Gastrocnemius medialis (tissue), 4 donors: ENCODE measurements at places on chromosomes 16 and 17.

DNA sequence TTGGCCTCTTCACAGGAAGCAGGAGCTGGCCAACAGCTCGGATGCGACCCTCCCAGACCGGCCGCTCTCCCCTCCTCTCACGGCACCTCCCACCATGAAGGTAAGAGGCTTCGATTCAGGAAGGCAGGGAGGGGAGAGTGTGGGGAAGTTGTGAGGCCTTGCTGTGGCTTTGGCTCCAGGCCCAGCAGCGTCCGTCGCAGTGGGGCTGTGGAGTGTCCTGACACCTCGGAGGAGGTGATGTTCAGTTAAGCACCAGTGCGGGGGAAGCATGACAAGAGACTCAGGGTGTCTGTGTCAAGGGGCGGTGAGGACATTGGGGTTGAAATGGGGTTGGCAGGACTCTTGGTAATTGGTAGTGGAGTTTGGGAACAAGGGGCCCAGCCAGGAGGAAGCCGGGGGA lies 109.0 kb downstream of the RAP1GAP2 start:
- DNase-seq = no peak

DNA sequence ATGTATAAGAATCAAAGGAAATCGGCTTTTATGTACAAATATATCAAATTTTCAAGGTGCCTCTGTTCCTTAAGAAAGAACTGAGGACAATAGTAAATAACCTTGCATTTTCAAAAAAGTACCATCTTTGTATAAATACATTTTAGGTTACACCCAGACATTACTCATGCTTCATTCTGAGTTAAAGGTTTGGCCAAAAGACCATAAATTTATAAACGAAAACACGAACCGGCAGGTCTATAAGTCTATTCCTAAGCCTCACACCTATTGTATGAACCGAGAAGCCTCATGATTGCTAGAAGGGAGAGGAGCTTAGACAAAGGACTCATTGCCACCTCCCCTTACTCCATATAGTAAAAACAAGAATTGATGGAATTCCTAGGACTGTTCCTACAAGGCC lies 94.6 kb upstream of the PSMD7 start:
- no peak for DNase-seq

GRCh38 chr16:68528686-68529379 lies 10.3 kb upstream of the ZFP90 start:
- peak; percentile 66 for DNase-seq

DNA sequence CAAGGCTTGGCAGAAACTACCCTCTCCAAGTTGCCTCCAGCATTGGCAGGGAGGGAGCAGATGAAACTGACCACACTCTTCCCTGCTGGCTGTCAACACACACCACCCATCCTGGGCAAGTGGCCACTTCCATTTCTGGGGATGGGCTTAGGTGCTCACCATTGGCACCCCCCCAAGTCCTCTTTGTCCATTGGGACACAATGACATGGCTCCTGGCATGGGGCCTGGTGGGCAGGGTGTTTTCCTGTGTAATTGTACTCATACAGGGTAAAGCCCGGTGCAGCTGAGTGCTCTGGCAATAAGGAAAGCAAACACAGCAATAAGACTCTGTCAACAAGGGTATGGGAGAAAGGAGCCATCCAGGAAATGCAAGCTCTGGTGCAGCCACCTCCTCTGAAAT lies 22.6 kb downstream of the SCNN1B start:
- DNase-seq = peak; percentile 50

- DNase-seq = no peak
Measured at GRCh38 chr16:23679274-23679985, 741 bp downstream of the PLK1 start.

DNA sequence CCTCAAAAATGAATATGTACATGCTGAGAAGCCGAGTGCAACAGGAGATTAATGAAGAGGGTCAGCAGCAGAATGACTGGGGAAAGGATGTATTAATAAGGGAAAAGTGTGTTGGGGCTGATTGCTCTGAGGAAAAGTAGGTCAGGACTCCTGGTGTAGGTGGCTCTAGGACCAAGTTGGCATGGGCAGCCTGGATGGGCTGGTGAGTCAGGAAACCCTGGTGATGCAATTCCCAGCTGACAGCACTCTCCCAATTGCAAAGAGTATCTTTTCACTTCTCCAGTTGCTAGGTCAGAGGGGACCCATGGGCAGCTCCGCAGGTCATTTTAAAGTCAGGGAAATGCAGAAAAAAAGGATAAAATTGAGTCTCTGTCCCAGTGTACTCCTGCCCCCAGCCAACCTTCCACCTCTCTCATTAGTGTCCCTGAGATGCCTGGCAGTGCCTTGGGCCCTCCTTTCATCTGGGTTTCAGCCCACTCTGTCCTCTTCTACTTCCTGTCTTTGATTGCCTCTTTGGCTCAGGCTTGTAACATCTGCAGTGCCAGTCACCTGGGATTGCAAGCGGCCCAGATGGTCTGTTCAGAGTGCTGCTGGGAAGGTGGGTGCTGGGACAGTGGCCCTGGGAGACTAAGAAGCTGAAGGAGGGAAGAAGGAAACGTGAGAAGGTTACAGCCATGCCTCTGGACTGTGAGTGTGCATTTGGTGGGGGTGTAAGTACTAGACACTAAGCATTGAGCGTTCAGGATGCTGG lies 2177.2 kb downstream of the TP53TG3F start:
- no peak for DNase-seq

DNA sequence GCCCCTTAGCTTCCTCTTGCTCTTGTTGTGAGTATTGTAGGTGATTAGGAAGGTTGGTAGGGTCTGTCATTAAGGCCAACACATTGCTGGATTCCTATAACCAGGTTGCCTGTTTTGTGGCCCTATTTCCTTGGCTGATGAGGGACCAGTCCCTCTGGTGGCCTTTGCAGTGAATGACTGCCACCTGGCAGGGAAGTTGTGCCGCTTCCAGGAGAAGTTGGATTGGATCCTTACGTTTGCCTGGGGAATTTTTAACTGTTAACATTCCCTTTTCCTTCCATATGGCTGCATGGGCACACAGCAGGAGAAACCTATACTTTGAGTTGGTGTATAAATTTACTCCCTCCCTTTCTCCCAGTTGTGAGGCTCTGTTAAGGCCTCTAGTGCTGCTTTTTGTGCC lies 32.4 kb downstream of the LCMT1 start:
- DNase-seq = no peak

- no peak for DNase-seq
Measured at GRCh38 chr17:78327880-78328279, 32.0 kb downstream of the SOCS3 start.

DNA sequence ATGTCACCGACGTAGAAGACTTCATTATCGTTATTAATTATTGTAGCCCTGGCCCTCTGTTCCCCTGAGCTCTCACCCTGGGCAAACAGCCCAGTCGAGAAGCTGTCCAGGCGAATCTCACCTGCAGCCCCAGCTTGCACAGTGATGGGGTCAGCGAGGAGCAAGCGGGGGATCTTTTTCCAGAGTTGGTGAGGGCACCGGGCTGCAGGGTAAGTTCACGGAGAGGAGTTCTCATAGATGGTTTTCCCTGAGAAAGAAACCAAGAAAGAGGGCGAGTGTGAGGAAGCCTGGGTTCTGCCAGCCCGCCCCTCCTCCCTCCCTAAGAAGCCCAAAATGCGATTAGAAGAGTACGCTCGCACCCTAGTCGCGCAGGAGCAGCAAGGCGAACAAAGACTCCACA lies 436 bp downstream of the SPAG5 start:
- DNase-seq = no peak

DNA sequence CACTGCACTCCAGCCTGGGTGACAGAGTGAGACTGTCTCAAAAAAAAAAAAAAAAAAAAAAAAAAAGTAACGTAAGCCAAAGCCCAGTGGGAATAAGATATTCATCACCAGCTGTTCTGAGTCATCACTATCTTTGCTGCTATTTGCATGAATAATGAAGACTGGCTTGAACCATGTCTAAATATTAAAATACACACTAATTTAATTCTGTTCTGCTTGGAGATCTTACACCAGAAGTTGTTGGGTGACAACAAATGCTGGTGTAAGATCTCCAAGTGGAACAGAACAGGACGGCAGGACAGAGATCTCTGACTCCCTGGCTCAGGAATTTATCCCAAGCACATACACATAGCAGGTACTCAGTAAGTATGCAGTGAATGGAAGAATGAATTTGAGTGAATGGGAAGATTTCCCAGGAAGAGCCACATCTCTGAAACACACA lies 19.6 kb downstream of the DNAH17 start:
- DNase-seq = no peak

DNA sequence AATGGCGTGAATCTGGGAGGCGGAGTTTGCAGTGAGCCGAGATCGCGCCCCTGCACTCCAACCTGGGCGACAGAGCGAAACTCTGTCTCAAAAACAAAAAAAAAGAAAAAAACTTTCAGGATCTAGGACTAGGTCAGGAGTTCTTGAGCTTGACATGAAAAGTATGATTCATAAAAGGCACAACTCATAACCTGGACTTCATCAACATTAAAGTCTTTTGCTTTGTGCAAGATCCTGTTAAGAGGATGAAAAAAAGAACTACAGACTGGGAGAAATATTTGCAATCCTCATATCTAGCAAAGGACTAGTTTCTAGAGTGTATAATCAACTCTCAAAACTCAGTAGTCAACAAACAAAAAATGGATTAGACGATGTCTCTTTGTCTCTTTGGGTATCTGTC lies 40.0 kb downstream of the TBC1D16 start:
- no peak for DNase-seq

- DNase-seq = no peak
Measured at GRCh38 chr17:13962716-13963240, 106.5 kb upstream of the COX10 start.

- no peak for DNase-seq
Measured at GRCh38 chr17:72985882-72986720, 106.4 kb downstream of the SLC39A11 start.

GRCh38 chr17:38815576-38816193 lies 9.4 kb downstream of the CWC25 start:
- no peak for DNase-seq

DNA sequence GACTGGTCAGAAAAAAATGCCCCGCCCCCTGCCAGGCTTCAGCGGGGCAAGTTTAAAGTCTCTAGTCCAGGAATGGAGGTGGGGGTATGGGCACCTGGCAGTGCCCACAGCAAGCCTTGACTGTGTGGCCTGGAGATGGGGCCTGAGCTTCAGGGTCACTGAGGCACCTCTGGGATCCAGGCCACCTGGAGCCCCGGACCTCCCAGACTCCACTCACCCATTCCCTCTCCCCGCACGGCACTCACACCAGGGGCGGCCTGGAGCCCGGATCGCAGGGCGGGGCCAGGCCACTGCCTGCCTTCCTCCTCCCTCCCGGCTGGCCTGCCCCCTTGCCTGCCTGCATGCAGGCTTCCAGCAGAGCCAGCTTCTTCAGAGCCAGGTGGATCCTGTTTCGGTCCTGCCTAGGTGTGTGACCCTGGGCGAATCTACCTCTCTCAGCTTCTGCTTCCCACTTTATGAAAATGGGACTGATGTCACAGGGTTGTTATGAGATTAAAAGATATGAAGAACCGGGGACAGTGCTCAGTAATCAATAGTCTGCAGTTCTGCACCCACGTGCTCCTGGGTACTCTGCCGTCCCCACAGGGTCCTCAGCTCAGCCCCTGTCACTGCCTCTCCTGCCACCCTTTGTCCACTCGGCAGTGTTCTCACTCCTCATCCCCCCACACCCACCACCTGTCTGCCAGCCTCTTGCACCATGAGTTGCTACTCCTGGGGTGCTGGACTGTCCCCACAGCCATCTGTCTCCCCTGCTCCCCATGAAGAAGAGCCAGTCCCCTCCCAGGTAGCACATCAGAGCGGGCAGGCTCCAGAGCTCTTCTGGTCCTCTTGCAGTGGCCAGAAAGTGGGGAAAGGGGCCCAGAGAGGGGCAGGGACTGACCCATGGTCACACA lies 1.2 kb upstream of the TCAP start:
- DNase-seq = peak; percentile 71

DNA sequence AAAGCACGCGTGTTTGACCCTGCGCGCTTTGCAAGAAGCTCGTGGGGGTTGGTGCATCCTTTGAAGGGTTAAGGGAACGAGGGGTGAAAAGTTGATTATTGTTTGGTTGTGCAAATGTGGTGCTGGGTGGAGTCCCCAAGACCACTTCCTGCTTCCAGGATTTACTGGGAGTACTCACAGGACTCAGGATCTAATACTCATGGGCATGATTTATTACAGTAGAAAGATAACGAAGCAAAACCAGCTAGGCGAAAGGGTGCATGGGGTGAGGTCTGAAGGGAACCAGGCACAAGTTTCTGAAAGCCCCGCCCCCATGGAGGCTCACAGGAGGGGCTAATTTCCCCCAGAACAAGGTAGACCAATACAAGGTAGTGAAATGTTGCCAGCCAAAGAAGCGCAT lies 58.8 kb downstream of the RPTOR start:
- DNase-seq = no peak

- no peak for DNase-seq
Measured at GRCh38 chr16:71464231-71464630, 2.2 kb upstream of the ZNF23 start.

DNA sequence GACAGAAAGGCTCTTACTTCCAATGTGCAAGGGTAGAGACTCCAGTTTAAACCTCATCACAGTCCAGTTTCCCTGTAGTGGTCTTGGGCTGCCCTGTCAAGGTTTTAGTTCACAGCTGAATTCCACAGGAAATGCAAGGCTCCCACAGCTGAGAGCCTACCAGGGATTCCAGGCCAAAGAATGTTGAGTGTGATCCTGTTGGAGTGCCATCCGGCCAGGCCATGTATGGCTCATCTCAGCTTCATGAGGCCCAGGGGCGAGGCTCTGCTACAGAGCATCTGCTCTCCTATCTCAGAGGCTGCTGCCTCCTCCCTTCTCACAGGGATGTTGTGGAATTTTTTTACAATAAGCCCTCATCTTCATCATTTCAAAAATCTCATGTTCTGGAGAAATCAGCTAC lies 239.8 kb upstream of the CCL2 start:
- DNase-seq = no peak

DNA sequence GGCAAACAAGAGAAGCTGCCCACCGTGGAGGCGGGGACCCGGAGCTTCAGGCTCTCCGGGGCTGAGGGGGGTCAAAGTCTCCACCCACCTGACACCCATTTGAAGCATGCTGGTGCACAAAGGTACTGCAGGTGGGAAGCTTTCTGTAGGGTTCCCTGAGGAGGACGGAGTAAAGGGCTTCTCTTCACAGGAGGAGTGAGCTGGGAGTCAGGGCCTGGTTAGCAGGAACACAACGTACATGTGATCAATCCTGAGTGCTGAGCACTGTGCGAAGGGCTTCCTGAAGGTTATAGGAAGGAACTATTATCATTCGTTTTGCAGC lies 252.9 kb upstream of the RPL38 start:
- DNase-seq = no peak

DNA sequence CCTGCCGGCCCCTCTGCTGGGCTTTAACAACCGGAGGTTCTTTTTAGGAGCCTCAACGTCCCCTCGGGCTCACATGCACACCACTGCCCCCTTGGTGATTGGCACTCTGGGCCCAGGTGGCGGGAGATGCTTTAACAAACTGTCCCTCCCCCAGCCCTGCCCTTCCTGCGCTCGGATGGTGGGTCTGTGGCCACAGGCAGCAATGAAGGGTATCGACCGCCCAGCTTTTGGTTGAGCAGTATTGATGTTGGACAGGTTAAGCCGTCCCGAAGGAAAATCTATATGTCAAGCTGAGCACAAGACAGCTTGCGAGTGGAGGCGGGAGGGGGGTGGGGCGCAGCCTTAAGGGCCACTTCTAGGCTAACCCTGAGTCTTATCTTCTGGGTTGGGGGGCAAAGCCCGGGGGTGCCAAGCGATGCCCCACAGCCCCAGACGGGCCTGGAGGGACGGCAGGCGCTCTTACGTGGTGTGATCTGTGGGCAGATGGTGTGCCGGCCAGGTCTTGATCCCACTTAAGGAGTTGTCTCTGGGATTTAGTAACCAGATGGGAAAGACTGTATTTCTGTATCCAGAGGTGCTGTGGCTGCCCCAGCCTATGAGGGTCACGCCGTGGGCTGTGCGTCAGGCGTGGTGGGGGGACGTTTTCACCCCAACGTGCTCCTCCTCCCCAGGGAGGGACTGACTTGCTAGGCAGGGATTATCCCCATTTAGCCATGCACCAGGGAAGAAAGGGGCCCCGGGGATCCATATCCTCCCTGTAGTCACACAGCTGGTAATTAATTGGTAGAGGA lies 6.2 kb downstream of the GSE1 start:
- DNase-seq = no peak
